ENCODE measurements at places on chromosomes 12 and 14.

DNA sequence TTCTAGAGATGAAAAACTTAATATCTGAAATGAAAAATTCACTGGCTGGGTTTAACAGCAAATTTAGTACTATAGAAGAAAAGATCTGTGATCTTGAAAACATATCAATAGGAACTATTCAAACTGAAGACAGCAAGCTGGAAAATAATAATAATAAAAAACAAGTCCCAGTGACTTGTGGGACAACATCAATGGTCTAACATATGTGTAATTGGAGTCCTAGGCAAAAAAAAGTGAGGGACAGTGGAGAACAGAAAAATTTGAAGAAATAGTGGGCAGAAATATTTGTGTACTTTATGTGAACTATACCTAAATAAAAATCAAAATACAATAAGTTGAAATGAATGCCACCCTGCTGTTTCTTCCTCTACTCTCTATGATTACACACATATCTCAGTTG lies 2.4 kb upstream of the SERPINA9 start:
- no peak for DNase-seq
- no peaks in the 10 kb centered on the region for H3K27me3 ChIP-seq
- no peak overlapping the region for H3K27ac ChIP-seq
- no peak overlapping the region for H3K4me3 ChIP-seq
- H3K4me1 ChIP-seq, result no peaks in the 10 kb centered on the region
- no peaks in the 10 kb centered on the region for H3K36me3 ChIP-seq

DNA sequence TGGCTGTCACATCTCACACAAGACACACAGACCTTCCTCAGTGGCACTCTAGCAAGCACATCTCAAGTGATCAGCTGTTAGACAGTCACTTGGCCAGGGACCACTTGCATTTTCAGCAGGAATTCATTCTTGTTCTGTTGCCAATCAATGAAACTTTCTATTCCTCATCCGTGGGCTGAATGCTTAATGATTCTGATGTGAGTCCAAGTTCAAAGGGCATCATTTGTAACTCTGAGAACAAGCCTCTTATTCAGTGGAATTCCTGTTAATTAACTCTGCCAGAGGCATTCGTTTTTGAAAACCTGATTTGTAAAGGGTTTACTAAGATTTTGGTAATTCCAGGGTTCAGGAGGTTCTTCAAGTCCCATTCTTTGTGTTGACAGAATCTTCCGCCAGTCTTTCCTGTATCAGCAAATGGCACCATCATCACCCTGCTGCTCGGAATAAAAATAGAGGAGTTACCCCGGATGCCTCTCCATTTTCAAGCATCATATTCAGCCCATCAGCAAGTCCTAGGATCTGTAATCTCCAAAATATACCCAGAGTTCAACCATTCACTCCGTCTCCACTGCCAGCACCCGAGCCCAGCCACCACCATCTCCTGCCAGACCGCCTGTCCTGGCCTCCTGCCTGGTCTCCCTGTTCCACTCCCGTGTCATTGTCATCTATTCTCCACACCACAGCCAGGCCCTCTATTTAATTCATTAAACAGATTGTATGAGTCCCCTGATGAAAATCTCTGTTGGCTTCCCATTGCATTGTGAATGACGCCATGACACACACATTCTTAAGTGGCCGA lies 473.4 kb downstream of the AACS start:
- DNase-seq, result no peak
- H3K36me3 ChIP-seq, result no peaks in the 10 kb centered on the region
- H3K27ac ChIP-seq, result no peak overlapping the region
- no peak overlapping the region for H3K4me3 ChIP-seq
- no peaks in the 10 kb centered on the region for H3K4me1 ChIP-seq

DNA sequence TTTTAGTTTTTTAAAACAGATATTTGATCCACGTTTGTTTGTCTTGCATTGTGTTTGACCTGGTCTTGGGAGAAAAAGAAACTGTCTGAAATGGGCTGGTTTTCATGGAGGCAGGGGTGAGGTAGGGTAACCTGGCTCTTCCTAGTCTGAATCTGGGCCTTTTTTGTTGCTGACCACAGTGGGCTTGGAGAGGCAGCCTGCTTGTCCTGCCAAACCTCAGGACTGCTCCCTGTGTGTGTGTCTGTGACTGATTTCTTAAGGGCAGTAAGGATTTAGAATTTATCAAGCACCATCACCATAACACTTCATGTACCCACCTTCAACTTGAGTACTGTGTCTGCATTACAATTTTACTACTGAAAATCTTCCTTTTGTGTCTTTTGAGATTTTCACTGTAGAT lies 28.5 kb downstream of the DAAM1 start:
- no peak overlapping the region for H3K4me3 ChIP-seq
- no peak for DNase-seq
- no peaks in the 10 kb centered on the region for H3K27me3 ChIP-seq
- H3K4me1 ChIP-seq, result no peaks in the 10 kb centered on the region
- no peak overlapping the region for H3K27ac ChIP-seq
- no peaks in the 10 kb centered on the region for H3K36me3 ChIP-seq

GRCh38 chr14:79018836-79019235 lies 848.7 kb downstream of the NRXN3 start:
- no peaks in the 10 kb centered on the region for H3K36me3 ChIP-seq
- H3K27ac ChIP-seq, result no peak overlapping the region
- DNase-seq, result no peak
- no peaks in the 10 kb centered on the region for H3K4me1 ChIP-seq
- H3K27me3 ChIP-seq, result no peaks in the 10 kb centered on the region

DNA sequence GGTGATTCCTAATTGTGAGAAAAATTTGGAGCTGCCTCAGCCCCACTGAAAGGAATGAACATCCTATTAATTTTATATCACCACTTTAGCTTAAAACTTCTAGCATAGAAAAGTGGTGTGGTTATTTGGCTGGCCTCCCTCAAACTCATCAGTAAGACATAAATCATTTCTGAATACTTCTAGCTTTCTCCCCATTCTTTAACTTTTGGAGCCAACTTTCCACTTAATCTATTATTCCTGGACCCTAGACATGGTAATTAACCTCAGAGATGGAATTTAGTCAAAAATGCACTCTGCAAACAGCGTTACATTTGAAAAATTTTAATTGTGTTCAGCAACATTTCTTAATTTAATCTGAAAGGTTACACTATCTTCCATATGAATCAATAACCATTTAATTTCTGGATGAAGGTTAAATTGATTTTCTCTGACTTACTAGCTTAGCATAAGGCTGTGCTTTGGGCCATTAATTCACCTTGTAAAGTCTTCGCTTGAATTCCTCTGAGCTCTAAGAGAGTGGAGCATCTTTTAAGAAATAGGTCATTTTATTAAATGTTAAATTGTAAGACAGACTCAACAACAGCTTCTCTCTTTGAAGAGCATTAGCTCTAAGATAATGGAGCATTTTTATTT lies 753.6 kb upstream of the STXBP6 start:
- no peaks in the 10 kb centered on the region for H3K36me3 ChIP-seq
- no peak for DNase-seq
- no peaks in the 10 kb centered on the region for H3K27me3 ChIP-seq

DNA sequence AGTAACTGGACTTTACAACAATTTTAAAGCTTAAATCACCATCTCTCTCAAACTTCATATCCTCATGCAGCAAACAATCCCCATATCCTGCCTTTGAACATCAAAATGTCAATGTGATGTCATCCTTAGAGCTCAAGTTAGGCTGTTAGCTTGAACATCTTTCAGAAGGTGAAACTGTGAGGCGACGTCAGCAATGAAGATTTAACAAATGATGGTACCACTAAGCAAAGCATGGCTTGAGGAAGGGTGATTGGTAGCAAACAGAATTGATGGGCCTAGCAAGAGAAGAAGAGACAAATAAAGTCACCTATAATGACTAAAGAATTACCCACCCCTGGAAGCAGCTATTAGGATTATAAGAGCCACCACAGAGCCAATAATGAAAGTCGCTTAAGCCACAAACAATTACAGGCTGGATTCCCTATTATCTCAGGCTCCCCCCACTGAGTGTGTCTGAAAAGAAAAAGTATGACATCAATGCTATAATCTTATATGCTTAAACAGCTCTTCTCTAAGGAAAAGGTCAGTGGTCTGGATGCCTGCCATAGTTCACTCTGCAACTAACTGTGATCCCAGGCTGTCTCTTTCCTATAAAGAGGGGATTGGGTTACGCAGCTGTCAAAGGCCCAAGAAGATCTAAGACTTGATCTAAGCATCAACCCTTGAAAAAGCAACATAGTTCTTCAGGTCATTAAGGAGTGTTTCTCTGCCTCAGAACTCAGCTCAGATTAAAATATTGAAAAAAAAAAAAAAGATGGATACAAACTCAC lies 18.1 kb downstream of the EGLN3 start:
- no peaks in the 10 kb centered on the region for H3K27me3 ChIP-seq
- DNase-seq, result no peak
- no peak overlapping the region for H3K27ac ChIP-seq
- no peak overlapping the region for H3K4me3 ChIP-seq
- peaks cover 7% of the 10 kb centered on the region for H3K4me1 ChIP-seq
- peaks cover 12% of the 10 kb centered on the region for H3K36me3 ChIP-seq

DNA sequence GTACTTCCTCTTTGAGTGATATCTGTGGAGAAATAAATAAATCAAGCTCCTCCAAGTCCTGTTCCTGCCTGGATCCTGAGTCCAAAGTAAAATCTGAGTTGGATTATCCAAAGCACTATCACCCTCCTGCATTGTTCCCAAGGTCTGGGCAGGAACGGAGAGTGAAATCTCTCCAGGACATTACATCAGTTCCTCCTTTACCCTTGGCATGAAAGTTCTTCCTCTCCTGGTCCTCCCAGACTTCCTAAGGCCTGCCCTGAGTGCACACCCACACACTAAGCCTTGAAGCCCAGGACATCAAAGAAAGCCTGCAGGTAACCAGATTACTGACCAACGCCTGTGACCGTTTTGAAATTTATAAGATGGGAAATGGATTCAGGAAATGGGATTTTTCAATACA lies 206.8 kb upstream of the BCL2L14 start:
- DNase-seq, result no peak
- no peak overlapping the region for H3K4me3 ChIP-seq
- no peaks in the 10 kb centered on the region for H3K27me3 ChIP-seq
- peaks cover 28% of the 10 kb centered on the region for H3K4me1 ChIP-seq
- peak overlapping the region; percentile 63 for H3K27ac ChIP-seq
- H3K36me3 ChIP-seq, result no peaks in the 10 kb centered on the region

GRCh38 chr14:68548194-68549076 lies 244.4 kb downstream of the ZFP36L1 start:
- H3K27ac ChIP-seq, result peak overlapping the region; percentile 52
- no peaks in the 10 kb centered on the region for H3K36me3 ChIP-seq
- peak; percentile 79 for DNase-seq

- H3K4me1 ChIP-seq, result no peaks in the 10 kb centered on the region
- DNase-seq, result no peak
- no peak overlapping the region for H3K27ac ChIP-seq
- no peak overlapping the region for H3K4me3 ChIP-seq
These were observed 36.5 kb downstream of the ELK3 start for GRCh38 chr12:96230646-96231045.

- H3K27ac ChIP-seq, result no peak overlapping the region
These were observed 95.3 kb downstream of the RIMBP2 start for GRCh38 chr12:130620756-130621155.

- DNase-seq, result no peak
- no peaks in the 10 kb centered on the region for H3K27me3 ChIP-seq
- H3K36me3 ChIP-seq, result no peaks in the 10 kb centered on the region
- no peak overlapping the region for H3K27ac ChIP-seq
- H3K4me3 ChIP-seq, result no peak overlapping the region
- no peaks in the 10 kb centered on the region for H3K4me1 ChIP-seq
These were observed 397.8 kb upstream of the MIS18BP1 start for GRCh38 chr14:45650754-45651153.

- H3K36me3 ChIP-seq, result no peaks in the 10 kb centered on the region
- H3K4me1 ChIP-seq, result no peaks in the 10 kb centered on the region
- H3K4me3 ChIP-seq, result no peak overlapping the region
- H3K27me3 ChIP-seq, result no peaks in the 10 kb centered on the region
- no peak overlapping the region for H3K27ac ChIP-seq
These were observed 78.8 kb upstream of the BCL11B start for GRCh38 chr14:99350751-99351150.

GRCh38 chr14:49861699-49862088 lies 9.1 kb upstream of the NEMF start:
- peak overlapping the region; percentile 99 for H3K27ac ChIP-seq
- H3K4me1 ChIP-seq, result no peaks in the 10 kb centered on the region
- DNase-seq, result peak; percentile 71
- H3K27me3 ChIP-seq, result no peaks in the 10 kb centered on the region

DNA sequence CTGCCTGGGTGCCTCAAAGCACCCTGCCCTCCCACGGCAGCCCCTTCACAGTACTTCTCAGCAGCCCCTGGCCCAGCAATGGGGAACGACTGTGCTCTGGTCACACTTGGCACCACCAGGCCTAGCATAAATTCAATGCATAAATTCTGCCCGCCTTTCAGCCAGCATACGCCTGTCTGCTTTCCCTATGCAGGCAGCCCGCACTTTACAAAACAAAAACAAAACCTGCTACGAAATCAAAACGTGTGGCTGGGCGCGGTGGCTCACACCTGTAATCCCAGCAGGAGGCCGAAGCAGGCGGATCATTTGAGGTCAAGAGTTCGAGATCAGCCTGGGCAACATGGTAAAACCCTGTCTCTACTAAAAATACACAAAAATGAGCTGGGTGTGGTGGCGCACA lies 33.5 kb downstream of the SNRNP35 start:
- no peak for DNase-seq
- H3K4me1 ChIP-seq, result no peaks in the 10 kb centered on the region
- H3K36me3 ChIP-seq, result no peaks in the 10 kb centered on the region
- H3K4me3 ChIP-seq, result no peak overlapping the region
- H3K27ac ChIP-seq, result no peak overlapping the region

DNA sequence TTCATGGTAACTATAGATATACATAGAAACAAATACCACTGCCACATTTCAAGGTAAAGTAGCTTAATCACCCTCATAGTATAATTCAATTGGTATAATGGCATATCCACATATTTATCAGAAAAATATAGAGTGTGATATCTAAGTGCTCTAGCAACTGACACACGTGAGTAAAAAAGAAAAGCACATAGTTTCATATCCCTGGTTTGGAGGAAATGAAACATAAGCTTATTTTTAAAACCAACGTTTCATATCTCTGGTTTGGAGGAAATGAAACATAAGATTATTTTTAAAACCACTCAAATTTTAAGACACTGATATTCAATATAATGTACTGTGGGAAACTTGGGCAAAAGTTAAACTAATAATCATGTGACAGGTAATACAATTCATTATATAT lies 2.1 kb downstream of the OR6C70 start:
- DNase-seq, result no peak
- H3K4me1 ChIP-seq, result no peaks in the 10 kb centered on the region
- no peaks in the 10 kb centered on the region for H3K27me3 ChIP-seq
- H3K27ac ChIP-seq, result no peak overlapping the region
- H3K36me3 ChIP-seq, result no peaks in the 10 kb centered on the region

DNA sequence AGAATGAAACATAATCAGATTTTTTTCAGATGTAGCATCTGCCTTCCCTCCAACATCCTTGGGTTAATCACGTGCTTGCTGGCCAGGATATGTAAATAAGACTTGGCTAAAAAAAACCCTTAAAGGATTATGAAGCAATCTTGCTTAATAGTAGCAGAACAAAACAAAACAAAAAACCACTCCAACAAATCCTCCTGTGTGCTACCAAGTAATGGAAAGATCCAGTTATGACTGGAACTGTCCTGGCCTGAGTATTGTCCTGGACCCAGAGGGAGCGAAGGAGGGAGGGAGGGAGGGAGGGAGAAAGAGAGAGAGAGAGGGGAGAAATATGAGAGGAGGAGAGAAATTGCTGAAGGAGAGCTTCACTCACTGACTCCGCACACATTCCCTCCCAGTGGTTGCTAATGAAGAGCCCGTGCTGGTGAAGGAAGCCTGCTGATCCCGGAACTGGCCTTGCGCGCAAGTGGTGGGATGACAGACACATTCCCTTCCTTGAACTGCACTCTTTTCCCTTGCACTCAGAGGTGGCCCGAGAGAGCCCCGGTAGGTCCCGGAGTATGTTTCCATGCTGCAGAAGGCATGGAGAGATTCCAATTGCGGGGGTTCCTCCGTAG lies 57.2 kb downstream of the HMGA2 start:
- H3K4me1 ChIP-seq, result no peaks in the 10 kb centered on the region
- peak overlapping the region; percentile 25 for H3K27ac ChIP-seq
- peak; percentile 49 for DNase-seq
- no peaks in the 10 kb centered on the region for H3K27me3 ChIP-seq

Measured in Peyer's patch (tissue), 4 donors.